ENCODE measurements at places on chromosomes 7 and 10.
A peak's percentile ranks its signal among the peaks of the same experiment; 100 is the strongest.

GRCh38 chr7:36607721-36608095, 116.6 kb downstream of the AOAH start:
- DNase-seq: no peak

DNA sequence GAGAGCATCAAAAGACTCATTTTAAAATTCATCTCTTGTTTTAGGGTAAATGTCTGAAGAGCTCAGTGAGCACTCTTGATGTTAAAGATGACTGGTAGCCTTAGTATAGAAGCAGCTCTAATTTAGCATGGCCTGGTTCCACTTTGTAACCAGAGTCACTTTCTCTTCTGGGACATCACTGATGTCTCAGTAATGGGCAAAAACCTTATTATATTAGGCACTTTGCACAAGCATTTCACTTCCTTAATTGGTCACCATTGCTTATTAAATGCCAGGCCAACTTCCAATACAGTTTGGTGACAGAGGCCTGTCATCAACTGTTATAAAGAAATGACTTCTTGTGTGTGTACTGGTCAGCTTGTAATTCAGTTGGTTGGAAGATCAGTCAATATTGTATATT, 53.0 kb downstream of the STEAP1B start:
- no peak for DNase-seq

- DNase-seq: no peak
Observed at GRCh38 chr10:18271491-18271890, 131.3 kb downstream of the CACNB2 start.

DNA sequence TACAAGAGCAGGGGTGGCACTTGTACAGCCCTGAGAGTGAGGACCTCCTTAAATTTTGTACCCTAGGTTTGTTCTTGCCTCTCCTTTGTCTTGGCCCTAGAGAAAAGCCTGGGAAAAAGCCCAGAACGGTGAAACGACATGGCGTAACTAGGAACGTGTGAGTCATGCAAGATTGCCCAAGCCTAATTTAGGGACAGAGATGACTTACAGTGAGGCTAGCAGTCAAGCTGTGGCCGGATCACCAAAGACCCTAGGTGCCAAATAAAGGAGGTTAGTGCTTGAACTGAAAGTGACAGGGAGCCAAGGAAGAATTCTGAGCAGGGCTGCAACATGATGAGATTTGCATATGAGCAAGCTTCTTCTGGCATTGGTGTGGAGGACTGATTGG, 25.1 kb downstream of the TBXAS1 start:
- DNase-seq: no peak

GRCh38 chr7:70694434-70694970, 437.4 kb upstream of the GALNT17 start:
- no peak for DNase-seq

DNA sequence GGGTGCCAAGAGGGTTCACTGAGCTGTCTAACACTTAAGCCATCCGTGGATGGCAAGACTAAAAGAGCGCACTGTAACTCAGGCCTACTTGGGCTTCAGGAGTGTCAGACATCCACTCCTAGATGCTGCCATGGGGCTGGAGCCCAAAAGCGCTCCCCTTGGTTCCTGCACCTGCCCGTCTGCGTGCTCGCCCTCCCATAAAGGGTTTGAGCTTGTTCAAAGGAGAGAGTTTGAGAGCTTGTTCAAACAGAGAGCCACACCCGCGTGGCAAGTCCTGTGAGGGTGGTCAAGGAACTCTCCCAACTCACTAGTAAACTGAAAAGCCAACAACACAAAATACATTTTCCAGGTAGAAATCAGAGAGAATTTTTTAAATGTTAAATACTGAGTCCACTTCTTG, 256.7 kb downstream of the SEMA3A start:
- no peak for DNase-seq

- DNase-seq: no peak
Observed at GRCh38 chr7:1104516-1105179, 16.7 kb downstream of the GPER1 start.

- DNase-seq: no peak
Observed at GRCh38 chr7:6529643-6530042, 21.6 kb downstream of the GRID2IP start.

DNA sequence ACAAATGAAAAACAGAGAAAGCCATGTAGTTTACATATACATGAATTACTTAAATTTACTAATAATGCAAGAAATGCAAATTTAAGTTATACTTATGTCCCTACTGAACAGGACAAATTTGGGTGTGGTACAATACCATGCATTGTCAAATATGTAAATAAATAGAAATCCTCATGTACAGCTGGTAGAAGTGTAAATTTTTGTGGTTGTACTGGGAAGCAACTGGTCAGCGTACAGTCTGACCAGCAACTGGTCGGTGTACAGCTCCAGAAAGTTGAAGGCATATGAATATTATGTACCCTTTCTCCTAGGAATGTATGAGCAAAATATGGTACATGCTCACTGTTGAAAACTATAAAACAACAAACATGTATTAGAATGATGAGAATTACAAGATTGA, 93.9 kb upstream of the TMEM106B start:
- no peak for DNase-seq

DNA sequence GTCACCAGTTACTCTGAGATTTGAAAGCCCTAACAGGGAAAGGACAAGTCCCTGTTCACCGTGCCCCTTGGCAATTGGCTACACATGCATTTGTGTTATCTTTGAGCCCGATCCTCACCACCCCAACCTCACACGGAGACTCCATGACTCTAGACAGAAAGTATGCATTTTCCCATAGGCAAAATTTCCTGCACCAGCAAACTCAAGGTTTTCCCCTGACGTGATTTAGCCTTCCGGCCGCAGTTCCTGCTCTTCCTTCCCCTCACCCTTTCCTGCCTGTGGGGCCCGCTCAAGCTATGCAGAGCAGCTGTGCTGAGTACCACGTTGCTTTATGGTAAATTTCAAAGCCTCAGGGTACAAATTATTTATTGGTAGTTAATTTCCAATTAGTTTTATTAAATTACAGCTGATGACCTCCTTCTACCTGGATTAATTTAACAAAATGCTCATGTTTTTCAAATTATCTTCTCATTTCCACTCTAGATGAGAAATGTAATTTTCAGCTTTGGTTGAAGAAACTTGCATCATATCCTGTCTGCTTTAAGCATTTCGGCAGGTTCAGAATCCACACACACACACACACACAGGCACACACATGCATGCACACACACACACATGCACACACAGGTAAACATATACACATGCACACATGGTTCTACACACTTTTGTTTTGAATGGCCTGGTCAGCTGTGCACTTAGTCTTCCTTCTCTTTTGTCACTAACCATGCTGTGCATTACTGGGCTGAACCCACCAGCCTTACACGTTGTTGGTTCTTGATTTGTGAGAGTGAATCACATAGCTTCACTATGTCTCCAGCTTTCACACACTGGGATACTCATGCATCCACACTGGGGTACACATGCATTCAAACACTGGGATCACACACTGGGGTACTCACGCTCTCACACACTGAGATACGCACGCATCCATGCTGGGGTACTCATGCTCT, 283.1 kb upstream of the PITRM1 start:
- no peak for DNase-seq

- DNase-seq: no peak
Observed at GRCh38 chr10:105150259-105150880, 509.3 kb downstream of the SORCS3 start.

GRCh38 chr7:128831178-128831993, 1.2 kb downstream of the FLNC start:
- no peak for DNase-seq

GRCh38 chr10:60406182-60406581, 16.5 kb upstream of the ANK3 start:
- DNase-seq: no peak

DNA sequence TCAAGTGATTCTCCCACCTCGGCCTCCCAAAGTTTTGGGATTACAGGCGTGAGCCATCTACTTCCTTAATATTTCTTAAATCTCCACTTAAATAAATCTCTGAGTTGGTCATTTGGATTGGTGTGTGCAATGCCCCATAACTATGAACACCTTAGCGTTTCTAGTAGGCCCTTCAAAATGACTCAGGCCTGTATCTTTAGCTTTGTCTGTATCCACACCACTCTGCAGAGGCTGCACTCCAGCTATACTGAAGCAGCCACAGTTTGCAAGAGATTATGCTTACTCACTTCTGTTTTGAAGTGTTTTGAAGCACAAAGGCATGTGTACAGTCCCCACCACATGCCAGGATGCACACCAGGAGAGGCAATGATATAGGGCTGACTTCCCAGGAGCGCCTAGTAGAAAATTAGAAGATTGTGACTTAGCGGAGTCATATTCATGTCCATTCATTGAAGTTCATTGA, 2.4 kb upstream of the ST7 start:
- no peak for DNase-seq

- DNase-seq: no peak
Observed at GRCh38 chr7:3065724-3066143, 22.1 kb upstream of the CARD11 start.

- no peak for DNase-seq
Observed at GRCh38 chr10:8088504-8088903, 34.0 kb downstream of the GATA3 start.

GRCh38 chr10:96022739-96023138, 20.6 kb upstream of the CCNJ start:
- no peak for DNase-seq

GRCh38 chr10:112723876-112724275, 226.2 kb upstream of the TCF7L2 start:
- no peak for DNase-seq

GRCh38 chr10:133048926-133049325, 38.8 kb upstream of the ADGRA1 start:
- DNase-seq: no peak

DNA sequence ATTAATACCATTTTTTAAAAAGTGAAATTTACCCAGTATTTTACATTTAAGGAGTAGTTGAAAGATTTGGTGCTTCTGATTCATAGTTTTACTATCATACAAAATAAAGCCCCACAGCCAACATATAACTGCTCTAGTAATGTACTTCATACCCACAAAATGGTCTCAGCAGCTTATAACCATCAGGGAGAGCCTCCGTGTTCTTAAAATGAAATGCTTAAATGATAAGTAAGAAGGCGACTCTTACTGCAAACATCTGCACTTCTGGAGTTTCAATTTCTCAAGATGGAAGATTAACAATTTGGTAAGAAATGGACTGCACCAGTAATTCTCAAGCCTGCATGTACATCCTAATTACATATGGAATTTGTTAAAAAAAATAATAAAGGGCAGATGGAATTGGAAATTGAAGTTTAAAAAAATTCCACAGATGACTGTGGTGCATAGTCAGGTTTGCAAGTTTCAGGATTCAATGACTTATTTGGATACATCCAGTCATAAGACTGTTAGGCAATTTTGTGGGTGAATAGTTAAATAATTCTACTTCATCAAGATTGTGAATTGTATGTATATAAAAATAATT, 461.0 kb downstream of the KIF20B start:
- DNase-seq: no peak

GRCh38 chr7:136130511-136131303, 153.5 kb upstream of the MTPN start:
- DNase-seq: no peak

- DNase-seq: no peak
Observed at GRCh38 chr10:62116896-62117295, 151.7 kb downstream of the RTKN2 start.

GRCh38 chr10:19623321-19623720, 192.9 kb upstream of the PLXDC2 start:
- DNase-seq: no peak

DNA sequence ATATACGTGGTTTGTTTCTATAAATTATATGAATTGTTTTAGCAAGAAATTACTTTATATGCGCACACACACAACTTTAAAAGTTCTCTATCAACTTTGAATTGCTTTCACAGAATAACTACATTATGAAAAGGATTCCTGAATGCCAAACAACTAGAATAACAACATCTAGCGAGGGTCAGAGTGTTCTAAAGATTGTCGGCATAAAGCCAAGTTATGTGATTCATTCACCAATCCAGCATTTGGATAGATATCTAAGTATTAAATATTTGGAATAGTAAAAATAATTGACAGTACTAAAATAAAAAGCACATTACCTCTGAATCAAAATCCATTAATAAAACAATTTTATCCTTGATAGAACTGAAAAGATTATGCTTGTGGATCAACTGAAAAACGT, 125.3 kb upstream of the AMPH start:
- DNase-seq: no peak

GRCh38 chr7:112888781-112889180, 98.6 kb upstream of the TMEM168 start:
- no peak for DNase-seq

GRCh38 chr10:28721318-28721951, 44.1 kb downstream of the BAMBI start:
- DNase-seq: no peak

- peak; percentile 15 for DNase-seq
Observed at GRCh38 chr7:110130669-110131068, 960.3 kb upstream of the LRRN3 start.
